ENCODE measurements at places on chromosomes 3 and 15.

DNA sequence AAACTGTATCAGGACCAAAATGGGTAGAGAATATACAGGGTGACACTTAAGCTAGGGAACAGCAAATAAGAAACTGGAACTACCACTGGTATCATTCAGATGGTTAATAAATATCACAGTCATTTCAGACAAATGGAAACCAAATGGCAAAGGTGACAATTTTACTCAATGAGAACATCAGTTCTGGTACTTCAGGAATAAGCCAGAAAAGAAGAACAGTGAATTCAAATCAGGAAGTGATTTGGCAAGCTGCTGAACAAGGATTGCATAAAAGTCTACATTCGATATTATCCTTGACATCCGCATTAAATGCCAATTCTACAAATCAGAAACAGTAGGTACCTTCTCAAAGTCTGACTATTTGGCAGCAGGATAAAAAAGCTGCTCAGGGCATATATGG lies 23.5 kb upstream of the STIMATE start:
- no peak for DNase-seq

GRCh38 chr3:113136071-113136470 lies 75.3 kb upstream of the BOC start:
- no peak for DNase-seq

DNA sequence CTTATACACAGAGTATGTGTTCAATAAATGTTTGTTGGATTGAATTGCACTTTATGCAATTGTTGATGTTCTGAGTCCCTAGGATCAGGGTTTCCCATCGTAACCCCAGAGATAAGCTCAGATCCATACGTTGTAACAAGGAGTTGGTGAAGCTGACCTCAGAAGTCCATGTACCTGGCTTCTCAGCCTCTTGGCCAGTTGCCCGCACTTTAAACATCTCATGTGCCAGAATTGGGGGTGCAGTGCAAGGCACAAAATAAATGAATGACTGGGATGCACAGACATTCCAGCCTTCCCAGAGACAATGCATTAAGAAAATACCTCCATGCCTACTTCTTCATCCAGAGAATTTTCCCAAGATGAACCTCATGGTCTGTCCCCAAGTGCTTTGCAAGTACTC lies 142.9 kb upstream of the IL12A start:
- no peak for DNase-seq

GRCh38 chr15:35309886-35310285 lies 224.8 kb upstream of the NANOGP8 start:
- no peak for DNase-seq

DNA sequence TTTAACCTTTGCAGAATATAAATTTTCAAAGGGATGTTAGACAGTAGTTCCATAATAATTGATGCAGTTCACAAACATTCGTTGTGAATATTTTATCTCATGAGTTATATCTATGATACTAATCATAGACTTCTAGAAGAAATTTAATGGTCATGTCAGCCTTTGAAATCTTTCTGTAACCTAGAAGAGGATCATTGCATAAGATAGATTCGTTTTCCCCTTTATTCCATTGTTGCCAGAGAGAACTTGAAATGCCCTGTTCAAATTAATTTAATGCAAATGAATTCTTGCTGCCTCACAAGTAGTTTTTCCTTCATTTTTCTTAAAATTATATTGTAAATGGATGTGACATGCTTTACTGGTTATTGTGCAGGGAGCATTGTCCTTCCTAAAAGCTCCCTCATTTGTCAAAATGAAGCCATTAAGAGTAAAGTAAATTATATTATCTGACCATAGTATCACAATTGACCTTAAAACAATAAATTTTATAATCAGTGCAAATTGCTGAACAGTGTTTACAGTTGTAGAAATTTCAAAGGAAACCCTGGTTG lies 128.5 kb upstream of the ZNF717 start:
- DNase-seq = no peak

- DNase-seq = no peak
Observed at GRCh38 chr3:128253150-128253549, 99.9 kb downstream of the EEFSEC start.

DNA sequence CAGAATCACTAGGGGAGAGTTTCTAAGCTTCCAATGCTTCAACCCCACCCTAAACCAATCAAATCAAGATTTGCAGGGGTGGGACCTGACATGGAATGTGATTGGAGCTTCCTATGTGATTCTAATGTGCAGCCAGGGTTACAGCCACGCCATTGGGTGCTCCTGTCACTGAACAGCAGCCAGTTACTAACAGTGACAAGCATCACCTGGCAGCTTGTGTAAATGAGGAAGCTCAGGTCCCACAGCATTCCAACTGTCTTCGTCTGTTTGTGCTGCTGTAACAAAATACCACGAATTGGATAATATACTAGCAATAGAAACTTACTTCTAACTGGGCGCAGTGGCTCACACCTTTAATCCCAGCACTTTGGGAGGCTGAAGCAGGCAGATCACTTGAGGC lies 294.9 kb downstream of the SHQ1 start:
- DNase-seq = no peak

- no peak for DNase-seq
Observed at GRCh38 chr3:160435095-160435494, 14.5 kb downstream of the TRIM59 start.

- no peak for DNase-seq
Observed at GRCh38 chr3:107432646-107433045, 55.4 kb downstream of the CCDC54 start.
